ENCODE measurements at places on chromosomes 2 and 18. TPM values are rescaled to one million over a fixed set of nuclear protein-coding genes. Genes with fewer than 3 reads are reported as not detected.
A peak's percentile ranks its signal among the peaks of the same experiment; 100 is the strongest.

Gene POTEI
- total RNA-seq = not detected

Gene RGPD3
- 0.11 TPM for total RNA-seq

Gene SH2D6
- total RNA-seq = 5.9 TPM

Gene PRSS56
- total RNA-seq = 0.40 TPM

Gene ALLC
- total RNA-seq = not detected

Gene ATP6V1C2
- total RNA-seq = not detected

Gene DPYSL5
- not detected for total RNA-seq

DNA sequence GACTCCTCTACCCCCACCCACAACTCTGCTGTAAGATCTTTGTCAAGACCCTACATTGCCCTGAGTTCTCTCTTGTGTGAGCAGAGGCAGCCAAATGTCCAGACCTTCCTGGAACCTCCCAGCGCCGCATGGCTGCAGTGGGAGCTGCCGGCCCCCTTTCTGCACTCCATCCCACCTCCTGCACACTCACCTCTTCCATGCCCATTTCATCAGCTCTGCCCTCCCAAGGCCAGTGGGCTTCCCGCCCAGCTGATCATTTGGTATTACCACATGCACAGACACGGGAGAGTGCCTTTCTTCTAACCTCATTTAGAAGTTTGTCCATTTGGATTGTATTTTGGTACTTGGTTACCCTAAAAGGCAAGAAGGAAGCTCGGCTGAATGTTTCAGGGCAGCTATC, 2.0 kb downstream of the IL1R2 start:
- DNase-seq = no peak

- no peak for DNase-seq
Observed at GRCh38 chr2:233400341-233400740, 46.0 kb downstream of the DGKD start.

DNA sequence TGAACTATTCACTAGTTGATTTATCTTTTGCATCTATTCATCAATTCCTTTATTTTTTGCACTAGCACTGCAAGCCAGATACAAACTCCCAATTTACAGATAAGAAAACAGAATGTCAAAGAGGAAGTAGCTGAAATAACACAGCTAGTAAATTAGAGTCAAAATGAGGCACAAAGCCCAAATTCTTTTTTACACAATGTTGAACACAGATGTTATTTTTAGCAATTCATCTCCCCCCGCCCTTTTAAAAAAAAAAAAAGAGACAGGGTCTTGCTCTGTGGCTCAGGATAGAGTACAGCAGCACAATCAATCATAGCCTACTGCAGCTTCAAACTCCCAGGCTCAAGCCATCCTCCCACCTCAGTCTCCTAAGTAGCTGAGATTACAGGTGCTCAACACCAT, 127.8 kb downstream of the CCBE1 start:
- no peak for DNase-seq

- peak; percentile 69 for DNase-seq
Observed at GRCh38 chr2:162153608-162154224, 1.7 kb upstream of the GCG start.

GRCh38 chr2:157874348-157874747, 1.8 kb downstream of the ACVR1 start:
- no peak for DNase-seq

DNA sequence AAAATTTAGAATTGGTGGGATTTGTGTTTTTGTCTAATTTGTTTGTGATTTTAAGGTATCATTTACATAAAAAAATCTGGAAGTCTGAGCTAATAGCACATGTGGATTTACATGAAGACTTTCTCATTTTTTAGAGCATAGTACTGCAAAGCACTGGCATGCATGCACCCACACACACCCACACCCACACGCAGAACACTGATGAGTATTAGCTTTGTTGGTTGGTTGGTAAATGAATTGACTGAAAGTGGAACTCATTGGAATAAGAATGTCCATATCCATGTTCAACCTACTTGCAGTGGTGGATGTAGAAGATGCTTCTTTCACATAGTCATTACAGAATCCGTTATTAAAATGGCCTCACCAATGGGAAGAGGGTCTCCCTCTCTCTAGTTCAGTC, 475.8 kb downstream of the PLCL1 start:
- DNase-seq = no peak

GRCh38 chr18:22345718-22346117, 72.0 kb downstream of the CTAGE1 start:
- no peak for DNase-seq

DNA sequence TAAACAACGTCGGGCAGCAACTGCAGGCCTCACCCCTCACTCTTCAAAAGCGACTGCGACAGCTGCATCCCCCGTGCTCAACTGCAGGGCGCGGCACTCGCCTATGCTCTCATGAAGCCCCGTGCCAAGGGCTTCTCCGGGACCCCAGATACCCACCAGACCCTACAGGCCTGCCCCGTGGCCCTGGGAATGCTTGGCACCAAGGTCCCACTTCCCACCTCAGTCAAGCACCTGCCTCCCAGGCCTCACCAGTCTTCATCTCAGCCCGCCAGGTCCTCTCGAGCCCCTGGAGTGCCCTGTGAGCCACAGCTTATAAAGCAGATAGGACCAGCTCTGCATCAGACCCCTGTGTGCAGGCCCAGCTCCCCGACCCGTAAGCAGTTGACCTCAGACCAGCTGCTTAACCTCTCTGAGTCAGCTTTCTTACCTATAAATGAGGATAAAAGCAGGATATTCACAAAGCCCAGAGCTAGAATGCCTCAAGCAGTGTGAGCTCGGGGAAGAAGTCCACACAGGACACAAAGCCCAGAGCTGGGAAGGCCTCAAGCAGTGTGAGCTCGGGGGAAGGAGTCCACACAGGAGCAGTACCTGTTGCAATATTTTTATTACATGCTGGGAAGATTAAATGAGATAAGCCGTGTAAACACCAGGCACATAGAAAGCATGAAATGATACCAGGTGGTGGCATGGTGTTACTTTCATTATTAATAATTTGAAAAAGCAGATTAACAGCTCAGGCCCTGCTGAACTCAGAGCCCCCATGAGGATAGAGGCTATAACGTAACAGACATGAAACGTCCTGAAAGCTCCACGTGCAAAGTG, 96.9 kb downstream of the HDAC4 start:
- peak; percentile 36 for DNase-seq

GRCh38 chr2:42663106-42663780, 94.8 kb downstream of the MTA3 start:
- DNase-seq = peak; percentile 70

GRCh38 chr2:19021721-19022120, 336.7 kb downstream of the OSR1 start:
- DNase-seq = no peak

DNA sequence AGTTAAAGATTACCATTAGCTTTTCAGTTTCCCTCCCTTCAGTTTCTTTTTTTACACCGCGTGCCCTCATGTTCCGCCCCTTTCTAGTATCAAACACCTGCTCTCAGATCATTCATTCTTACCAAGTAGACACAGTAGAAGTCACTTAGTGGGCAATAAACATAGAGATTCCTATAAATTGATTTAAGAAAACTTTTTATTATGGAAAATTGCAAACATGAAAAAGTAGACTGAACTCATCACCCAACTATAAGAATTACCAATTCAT, 21.2 kb upstream of the CNRIP1 start:
- no peak for DNase-seq

DNA sequence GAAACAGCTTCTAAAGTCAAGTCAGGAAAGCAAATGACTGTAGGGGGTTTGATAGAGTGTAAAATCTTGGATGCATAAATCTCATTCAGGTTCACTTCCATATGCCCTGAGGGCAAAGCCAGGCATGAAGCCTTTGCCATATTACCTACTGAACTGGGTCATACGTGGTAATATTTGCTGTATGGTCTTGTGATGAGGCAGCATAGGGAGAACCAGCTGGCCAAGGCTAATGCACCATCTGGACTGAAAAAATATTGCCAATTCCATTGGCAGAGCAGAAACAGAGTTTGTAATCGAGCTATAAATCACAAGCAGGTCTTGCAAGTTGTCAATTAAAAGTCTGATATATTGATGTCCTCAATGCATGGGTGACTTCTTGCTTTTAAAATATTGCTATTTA, 243.8 kb downstream of the ERBB4 start:
- no peak for DNase-seq

GRCh38 chr2:43482961-43483360, 112.9 kb downstream of the THADA start:
- peak; percentile 97 for DNase-seq

DNA sequence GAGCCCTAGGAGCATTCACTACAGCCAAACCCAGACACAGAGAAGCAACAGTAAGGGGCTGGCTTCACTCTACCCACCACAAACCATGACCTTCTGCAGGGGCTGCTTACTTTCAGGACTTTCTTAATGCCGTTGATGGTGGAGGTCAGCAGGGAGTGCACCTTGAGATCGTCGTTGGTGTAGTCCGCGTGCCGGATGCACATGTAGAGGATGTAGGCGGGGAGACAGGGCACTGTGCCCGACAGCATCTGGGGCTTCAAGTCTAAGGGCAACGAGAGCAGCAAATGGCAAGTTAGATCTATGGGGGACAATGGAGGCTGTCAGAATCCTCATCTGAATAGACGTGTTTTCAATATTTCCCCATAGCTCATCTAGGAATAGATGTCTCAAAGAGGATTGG, 29.8 kb upstream of the ACAA2 start:
- no peak for DNase-seq

DNA sequence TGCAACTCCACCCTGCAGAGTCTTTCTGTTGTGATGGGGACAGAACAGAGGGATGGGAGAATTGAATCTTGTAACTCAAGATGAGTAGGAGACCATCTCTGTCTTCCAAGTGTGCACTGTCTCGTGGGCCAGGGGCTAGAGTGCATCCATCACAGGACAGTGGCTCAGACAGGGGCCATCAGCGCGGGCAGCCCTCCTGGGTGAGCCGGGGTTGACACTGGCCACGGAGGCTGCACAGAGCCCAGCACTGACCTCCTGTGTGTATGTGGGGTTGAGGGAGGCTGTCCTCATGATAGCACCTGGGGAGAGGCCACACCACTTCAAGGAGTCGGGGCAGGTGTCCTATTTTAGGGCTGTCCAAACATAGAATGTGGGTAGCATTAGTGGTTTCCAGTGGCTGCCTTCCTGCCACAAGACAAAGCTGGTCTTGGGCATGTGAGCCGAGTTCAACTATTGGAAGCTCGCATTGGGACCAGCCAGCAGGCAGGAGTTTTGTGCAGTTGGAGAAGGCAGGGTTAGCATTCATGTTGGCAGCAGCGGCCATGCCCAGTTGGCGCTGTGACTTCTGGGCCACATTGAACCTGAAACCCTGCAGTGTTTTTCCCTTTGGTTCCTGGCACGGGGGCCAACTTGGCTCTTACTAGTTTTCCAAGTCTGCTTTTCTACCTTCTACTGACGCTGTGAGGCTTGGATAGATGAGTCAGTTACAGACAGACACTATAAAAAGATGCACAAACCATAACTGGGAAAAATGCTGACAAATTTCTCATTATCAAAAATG, 45.3 kb downstream of the ACOXL start:
- no peak for DNase-seq

GRCh38 chr2:205500065-205500464, 182.2 kb upstream of the NRP2 start:
- DNase-seq = no peak

DNA sequence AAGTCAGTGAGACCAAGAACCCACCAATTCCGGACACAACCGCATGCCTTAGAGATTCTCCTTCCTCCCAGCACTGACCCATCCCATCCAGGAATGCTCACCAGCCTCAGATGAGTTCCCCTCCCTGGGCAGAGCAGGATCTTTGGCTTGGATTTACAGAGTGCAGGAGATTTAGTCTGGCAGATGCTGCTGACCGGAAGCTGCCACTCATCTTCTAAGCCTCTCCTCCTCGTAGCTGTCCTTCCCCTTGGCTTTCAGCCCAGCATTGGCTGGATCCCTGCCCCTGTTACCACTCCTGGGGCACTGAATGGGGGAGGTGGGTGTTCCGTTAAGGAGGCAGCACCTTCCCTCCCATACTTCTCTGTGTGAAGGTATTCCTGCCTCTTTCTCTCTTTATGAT, 53.2 kb downstream of the VWA3B start:
- DNase-seq = peak; percentile 38
